ENCODE measurements at places on chromosomes 5 and 9.

GRCh38 chr5:168792678-168793077, 213.5 kb upstream of the PANK3 start:
- no peak for DNase-seq

DNA sequence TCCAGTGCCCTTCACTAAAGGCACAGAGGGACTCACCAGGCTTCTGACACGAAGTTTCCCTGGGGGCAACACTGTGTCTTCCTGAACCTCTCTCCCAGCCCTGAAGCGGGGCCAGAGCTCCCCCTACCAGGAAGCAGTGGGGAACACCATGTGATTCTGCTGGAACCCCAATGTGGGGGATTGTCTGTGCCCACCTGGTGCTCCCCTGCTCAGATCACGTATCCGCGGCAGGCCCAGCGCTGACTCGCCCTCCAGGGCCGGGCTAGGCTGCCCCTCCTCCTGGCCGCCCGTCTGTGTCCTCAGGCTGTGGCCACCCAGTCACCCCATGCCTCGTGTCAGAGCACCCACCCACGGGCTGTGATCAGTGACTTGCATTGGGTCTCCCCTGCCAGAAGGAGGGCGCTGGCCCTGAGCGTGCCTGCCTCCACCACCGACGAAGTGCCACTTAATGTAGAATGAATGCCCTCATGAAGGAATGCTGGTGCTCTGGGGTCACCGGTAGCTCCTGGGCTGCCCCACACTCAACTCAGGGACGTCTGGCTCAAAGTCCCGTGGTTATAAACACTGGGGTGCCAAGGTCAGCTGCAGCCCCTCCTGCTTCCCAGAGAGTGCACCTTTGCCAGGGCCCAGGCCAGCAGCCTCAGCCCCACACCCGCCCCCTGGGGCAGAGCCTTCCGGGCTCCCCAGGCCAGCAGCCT, 22.1 kb downstream of the SARDH start:
- DNase-seq = peak; percentile 25

DNA sequence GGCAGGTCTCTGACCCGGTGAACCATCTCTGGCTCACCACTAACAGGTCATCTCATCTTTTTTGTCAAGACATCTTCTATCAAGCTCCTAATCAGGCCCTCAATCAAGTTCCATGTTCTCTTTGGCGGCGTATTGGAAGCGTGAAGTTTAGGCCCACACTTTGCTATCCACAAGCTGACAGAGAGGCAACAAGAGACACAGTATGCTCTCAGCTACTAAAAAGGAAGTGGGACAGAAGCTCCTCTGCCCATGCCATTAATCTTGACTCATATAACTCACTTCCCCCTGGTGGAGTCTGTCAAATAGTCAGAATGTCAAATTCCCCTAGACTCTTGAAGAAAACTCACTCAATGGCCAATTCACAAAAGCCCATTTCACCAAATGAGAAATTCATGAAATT, 77.6 kb upstream of the TMC1 start:
- DNase-seq = peak; percentile 10

DNA sequence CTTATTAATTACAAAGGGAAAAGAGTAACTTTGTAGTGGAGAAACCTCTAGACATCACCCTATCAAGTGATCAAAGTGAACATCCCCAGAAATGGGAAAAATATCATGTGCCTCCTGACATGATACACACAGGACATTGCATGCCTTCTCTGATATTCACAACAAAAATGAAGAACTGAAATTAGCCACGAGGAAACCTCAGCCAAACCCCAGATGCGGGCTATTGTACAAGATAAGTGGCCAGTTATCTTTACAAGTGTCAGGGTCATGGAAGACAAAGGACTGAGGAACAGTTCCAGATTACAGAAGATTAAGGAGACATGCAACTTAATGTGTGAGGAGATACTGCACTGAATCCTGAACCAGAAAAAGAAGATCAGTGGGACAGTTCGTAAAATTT, 23.8 kb upstream of the NPM1 start:
- DNase-seq = no peak

DNA sequence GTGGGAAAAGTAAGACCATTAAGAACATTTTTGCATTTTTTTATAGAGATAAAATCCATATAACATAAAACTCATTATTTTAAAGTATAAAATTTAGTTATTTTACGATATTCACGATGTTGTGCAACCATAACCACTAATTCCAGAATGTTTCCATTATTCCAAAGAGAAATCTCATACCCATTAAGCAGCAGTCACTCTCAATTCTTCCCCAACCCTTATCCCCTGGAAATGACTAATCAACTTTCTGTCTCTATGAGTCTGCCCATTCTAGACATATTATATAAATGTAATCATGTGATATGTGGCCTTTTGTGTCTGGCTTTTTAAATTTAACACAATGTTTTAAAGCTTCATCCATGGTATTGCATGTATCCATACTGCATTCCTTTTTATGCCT, 115.6 kb upstream of the ADAMTSL1 start:
- no peak for DNase-seq

DNA sequence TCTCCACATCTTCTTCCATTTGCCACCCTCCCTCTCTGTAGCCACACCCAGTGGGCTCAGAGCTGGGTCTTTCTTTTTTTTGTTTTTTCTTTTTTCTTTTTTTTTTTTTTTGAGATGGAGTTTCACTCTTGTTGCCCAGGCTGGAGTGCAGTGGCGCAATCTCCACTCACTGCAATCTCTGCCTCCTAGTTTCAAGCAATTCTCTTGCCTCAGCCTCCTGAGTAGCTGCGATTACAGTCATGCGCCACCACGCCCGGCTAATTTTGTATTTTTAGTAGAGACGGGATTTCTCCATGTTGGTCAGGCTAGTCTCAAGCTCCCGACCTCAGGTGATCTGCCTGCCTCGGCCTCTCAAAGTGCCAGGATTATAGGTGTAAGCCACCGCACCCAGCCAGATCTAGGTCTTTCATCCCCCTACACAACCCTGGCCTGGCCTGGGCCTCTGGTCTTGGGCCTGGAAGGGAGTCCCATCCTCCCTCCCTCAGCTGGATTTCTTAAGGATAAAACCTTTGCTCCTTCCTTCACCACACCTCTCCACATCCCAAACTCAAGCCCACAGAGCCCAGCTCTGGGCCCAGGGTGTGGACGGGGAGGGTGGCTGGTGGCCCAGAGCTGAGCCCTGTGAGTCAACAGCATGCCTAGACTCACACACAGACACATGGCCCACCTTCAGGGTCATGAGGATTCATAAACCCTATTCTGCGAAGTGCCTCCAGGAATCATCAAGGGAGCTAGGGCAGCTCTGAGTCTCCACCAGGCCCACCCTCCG, 18.8 kb upstream of the KCNIP1 start:
- no peak for DNase-seq

DNA sequence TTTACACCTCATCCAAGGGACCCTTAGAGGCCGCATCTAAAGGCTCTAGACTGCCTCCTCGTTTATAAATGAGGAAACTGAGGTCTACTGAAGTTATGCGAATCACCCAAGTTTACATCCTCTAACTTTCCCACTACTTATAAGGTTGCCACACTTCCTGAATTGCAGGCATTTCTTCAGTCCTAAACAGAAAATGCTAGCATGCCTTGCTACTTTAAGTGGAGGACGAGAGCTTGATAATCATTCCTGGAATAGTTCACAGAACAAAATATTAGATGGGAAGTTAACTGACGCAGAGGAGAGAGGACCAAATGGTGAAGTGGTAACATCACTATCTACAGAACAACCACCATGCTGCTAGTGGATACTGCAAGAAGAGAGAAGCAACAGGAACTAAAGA, 85.8 kb downstream of the GNAQ start:
- DNase-seq = no peak

DNA sequence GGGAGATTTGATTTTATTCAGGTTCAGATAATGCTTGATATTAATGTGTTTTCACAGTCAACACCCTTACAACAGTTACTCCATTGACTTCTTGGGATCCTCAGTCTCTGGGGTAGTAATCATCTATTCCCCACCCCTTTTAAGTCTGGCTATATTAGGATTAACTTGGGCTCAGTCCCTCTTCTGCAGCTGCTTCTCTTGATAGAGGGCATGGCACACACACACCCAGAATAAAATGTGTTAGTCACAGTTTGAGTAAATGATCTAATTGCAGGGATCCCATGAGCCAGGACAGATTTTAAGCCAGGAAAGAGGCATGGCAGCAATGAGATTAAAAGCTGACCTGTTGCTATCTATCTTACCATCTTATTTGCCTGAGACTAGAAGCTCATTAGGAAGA, 53.7 kb upstream of the VLDLR start:
- DNase-seq = no peak

GRCh38 chr9:5502553-5502952, 7.8 kb upstream of the PDCD1LG2 start:
- no peak for DNase-seq

- DNase-seq = no peak
These were observed 133.0 kb upstream of the STK32A start for GRCh38 chr5:147101659-147102369.

DNA sequence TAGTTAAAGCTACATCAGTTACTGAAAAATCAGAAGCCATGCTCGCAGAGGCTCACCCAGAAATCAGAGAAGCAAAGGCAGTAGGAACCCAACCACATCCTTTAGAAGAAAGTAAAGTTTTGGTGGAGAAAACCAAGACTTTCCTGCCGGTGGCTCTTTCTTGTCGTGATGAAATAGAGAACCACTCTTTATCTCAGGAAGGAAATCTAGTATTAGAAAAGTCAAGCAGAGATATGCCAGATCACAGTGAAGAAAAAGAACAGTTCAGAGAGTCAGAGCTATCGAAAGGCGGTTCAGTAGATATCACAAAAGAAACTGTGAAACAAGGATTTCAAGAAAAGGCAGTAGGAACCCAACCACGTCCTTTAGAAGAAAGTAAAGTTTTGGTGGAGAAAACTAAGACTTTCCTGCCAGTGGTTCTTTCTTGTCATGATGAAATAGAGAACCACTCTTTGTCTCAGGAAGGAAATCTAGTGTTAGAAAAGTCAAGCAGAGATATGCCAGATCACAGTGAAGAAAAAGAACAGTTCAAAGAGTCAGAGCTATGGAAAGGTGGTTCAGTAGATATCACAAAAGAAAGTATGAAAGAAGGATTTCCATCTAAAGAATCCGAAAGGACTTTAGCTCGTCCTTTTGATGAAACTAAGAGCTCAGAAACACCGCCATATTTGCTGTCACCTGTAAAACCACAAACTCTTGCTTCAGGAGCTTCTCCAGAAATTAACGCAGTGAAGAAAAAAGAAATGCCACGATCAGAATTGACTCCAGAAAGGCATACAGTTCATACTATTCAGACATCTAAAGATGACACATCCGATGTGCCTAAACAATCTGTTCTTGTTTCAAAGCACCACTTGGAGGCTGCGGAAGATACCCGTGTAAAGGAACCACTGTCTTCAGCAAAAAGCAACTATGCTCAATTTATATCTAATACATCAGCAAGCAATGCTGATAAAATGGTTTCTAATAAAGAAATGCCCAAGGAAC, 47.2 kb downstream of the CMYA5 start:
- no peak for DNase-seq

GRCh38 chr9:68780380-68780712, 75.3 kb downstream of the PIP5K1B start:
- DNase-seq = no peak

All from stimulated activated CD4-positive, alpha-beta T cell treated with anti-CD3 and anti-CD28 coated beads, Interleukin-4, amount 100 ng/mL, for 24 hours (primary cell).